Inflammatory macrophage treated with lipopolysaccharide for 1 hour (primary cell): ENCODE measurements at places on chromosomes 1 and 21.

GRCh38 chr1:11571906-11572616 is 82.2 kb downstream of the FBXO2 start:
- peak; percentile 8 for DNase-seq

GRCh38 chr1:145858238-145858900 is 512 bp downstream of the PIAS3 start:
- DNase-seq = peak; percentile 34

- DNase-seq = no peak
Measured at GRCh38 chr1:216710055-216710454, 13.2 kb downstream of the ESRRG start.

DNA sequence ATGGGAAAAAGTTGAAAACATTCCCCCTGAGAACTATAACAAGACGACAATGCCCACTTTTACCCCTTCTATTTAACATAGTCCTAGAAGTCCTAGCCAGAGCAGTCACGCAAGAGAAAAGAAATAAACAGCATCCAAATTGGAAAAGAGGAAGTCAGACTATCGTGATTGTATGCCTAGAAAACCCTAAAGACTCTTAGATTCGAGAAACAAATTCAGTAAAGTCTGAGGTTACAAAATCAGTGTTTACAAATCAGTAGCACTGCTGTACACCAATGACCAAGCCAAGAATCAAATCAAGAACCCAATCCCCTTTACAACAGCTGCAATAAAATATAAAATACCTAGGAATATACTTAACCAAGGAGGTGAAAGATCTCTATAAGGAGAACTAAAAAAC is 72.4 kb downstream of the POU2F1 start:
- DNase-seq = peak; percentile 59

DNA sequence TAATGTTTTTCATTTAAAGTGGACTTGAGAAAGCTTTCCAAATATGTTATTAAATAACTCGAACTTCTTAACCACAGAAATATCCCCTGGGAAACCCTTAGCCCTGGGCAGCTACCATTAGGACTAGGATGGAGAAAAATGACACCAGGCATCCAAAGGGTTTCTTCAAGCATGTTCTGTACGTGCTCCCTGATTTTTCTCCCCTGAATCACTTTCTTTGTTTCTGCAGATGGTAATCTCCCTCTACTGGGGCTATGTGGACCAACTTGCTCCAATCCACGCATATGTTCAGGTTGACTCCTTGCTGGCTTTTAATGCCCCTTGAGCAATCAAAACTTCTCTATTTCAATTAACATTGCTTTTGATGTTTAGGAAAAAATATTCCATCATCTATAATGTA is 312.7 kb upstream of the C1orf87 start:
- no peak for DNase-seq

DNA sequence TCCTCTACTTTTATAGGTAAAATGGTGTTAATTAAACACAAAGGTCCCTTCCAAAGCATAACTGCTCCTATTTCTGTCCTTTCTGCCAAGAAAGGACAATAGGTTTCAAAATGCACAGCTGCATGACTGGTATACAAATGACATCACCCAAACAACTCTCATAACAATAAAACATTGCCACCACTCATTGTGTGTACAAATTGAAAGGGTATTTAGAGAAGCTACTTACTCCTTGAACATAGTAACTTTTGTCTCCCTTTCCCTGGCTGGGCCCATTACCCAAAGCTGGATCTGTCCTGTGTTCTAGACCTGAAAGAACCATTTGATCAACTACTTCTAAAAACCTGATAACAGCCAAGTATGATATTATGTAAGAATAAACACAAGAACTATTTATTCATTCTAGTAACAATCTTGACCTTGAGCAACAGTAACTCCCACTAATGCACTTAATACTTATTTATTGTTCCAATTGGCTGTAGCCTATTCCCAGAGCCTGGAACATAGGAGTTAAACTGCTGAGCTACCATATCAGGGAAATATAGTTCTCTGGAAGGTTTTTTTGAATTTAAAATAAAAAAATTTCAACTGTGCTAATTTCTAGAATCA is 38.2 kb downstream of the TTLL7 start:
- DNase-seq = no peak

DNA sequence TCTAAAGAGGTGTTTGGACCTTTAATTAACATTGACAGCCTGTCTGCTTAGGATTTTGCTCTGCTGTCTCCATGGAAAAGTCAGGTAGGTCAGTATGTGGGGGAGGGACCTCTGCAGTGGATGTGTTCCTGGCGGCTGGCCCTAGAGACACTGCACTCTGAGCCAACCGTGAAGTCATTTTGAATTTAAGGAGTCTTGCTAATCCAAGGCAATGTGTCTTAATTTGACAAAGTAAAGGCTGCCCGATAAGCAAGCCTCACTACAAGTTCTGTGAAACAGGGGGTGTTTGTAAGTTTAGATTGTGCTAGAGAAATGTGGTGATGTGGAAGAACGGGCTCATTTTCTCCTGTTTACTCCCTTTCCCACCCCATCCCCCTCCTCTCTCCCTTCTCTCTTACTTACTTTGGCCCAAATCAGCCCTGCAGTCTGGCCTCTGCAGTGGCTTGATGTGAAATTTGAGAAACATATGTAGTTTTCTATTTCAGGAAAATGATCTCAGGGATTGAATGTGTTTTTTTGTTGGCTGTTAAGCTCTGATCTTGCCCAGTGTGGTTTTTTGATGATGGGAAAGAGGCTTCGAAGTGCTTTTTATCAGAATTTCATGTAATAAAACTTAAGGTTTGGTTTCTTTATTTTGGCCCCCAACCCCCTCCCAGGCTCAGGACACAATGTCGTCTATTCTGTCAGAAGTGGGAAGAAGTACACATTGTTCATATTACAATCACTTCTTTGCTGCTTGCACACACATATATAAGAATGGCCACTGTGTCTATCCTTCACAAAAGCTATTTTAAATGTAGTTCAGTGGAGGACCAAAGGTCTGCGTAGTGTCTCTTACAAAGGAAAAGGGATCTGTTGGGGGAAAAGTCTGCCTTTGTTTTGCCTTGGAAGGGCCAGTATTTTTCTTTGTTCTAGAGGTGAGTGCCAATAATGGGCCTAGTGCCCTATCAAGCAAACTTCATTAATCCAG is 96.6 kb downstream of the FGGY start:
- no peak for DNase-seq

DNA sequence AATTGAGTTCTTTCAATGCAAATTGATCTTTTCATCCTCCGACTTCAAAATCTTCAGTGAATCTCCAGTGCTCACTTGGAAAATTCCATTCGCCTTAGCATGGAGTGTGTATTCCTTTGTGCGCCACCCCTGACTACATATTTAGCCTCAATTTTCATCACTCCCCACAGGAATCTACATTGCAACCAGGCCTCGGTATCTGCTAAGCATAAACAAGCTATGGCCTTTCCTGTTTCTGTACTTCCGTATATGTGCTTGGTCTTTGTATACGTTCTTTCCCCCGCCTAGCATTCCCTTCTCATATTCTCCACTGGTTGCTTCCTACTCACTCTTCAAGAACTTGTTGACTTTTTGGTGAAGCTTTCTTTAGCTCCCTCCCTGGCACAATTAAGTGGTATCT is 470.8 kb downstream of the LMO4 start:
- no peak for DNase-seq

DNA sequence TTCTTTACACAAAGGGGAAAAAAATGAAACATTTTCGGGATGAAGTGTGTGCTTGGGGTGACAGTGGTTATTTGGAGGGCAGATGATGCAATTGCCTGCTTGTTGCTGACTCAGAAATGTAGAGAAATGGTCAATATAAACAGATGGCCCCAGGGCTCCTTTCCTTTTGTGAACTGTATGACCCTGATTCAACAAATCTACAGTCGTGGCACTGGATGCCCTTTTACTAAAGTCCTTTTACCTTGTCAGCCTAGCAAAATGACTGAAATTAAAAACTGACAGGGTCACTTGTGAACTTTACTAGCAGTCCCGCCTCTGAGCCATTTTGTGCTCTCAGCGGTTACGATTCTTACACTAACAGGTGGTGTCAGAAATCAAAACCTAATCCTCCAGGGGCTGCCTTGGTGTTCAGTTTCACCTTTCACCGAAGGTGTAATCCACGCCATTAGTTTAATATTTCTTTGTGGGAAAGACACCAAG is 49.8 kb downstream of the GREM2 start:
- no peak for DNase-seq

GRCh38 chr1:234781241-234782065 is 171.5 kb upstream of the IRF2BP2 start:
- peak; percentile 49 for DNase-seq

DNA sequence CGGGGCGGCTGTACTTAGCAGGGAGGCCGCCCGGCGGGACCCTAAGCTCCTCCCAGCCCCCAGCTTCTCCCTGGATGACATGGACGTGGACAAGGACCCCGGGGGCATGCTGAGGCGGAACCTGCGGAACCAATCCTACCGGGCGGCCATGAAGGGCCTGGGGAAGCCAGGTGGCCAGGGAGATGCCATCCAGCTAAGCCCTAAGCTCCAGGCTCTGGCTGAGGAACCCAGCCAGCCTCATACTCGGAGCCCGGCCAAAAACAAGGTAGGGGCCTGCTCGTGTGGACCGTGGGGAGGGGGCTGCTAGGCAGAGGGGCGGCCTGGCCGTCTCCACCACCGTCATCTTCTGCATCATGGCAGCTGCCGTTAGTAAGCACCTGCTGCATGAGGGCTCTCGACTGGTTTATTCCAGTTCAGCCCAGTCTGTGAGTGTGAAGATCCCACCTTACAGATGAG is 9.0 kb downstream of the ARHGEF16 start:
- no peak for DNase-seq

GRCh38 chr1:205812271-205812877 is 624 bp downstream of the SLC41A1 start:
- DNase-seq = no peak
